ENCODE measurements at places on chromosomes 4 and X.
A peak's percentile ranks its signal among the peaks of the same experiment; 100 is the strongest.

GRCh38 chrX:41512394-41512793, 65.3 kb downstream of the NYX start:
- H3K4me1 ChIP-seq: no peaks in the 10 kb centered on the region
- peak overlapping the region; percentile 36 for H3K4me3 ChIP-seq
- no peaks in the 10 kb centered on the region for H3K27me3 ChIP-seq
- H3K27ac ChIP-seq: no peak overlapping the region
- no peak for DNase-seq

GRCh38 chr4:25347473-25347872, 29.6 kb upstream of the ANAPC4 start:
- no peaks in the 10 kb centered on the region for H3K27me3 ChIP-seq
- H3K4me1 ChIP-seq: no peaks in the 10 kb centered on the region
- H3K36me3 ChIP-seq: peaks cover 15% of the 10 kb centered on the region
- no peak for DNase-seq
- no peak overlapping the region for H3K27ac ChIP-seq

- DNase-seq: no peak
- peaks cover 4% of the 10 kb centered on the region for H3K4me1 ChIP-seq
- no peak overlapping the region for H3K4me3 ChIP-seq
- peak overlapping the region; percentile 66 for H3K27ac ChIP-seq
- H3K36me3 ChIP-seq: no peaks in the 10 kb centered on the region
Measured at GRCh38 chrX:141175786-141176185, 1.1 kb downstream of the LDOC1 start.

DNA sequence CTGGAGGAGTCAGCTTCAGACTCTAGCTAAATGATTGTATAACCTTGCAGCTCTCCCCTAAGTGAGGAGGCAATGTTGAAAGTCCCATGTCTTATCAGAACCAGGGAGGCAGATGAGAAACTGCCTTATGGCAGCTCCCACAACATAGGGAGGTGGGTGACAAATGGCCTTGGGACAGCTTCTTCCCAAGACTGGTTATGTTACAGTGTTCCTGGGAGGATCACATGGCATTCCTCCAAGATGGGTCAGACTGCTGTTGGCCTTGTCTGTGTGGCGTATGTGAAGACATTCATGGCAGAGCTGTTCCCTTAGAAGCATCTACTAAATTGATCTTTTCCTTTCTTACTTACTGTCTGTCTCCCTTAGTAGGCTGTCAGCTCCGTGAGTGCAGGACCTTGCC, 42.0 kb downstream of the HPRT1 start:
- H3K4me1 ChIP-seq: no peaks in the 10 kb centered on the region
- H3K27me3 ChIP-seq: no peaks in the 10 kb centered on the region
- peaks cover 9% of the 10 kb centered on the region for H3K36me3 ChIP-seq

GRCh38 chr4:52641854-52642563, 17.1 kb downstream of the USP46 start:
- H3K27ac ChIP-seq: no peak overlapping the region
- H3K4me1 ChIP-seq: peaks cover 34% of the 10 kb centered on the region
- no peak for DNase-seq
- no peaks in the 10 kb centered on the region for H3K27me3 ChIP-seq

DNA sequence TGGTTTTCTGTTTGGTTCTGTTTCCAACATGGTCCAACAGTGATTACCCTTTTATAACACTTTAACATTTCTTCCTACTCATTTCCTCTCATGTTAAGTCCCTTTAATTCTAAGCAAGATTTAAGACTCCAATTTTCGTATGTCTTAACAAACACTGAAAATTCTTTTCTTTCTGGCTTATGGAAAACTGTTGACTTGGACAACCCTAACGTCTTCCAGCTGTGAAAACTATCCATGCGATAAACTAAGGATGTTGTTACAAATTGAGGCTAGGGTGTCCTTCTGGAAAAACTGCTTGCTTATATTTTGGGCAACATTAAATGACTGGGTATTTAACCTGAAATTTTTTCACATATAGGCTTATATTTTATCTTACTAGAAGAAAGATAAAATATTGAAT, 33.9 kb upstream of the RTL3 start:
- no peak for DNase-seq
- no peaks in the 10 kb centered on the region for H3K4me1 ChIP-seq
- no peaks in the 10 kb centered on the region for H3K27me3 ChIP-seq
- H3K27ac ChIP-seq: no peak overlapping the region

DNA sequence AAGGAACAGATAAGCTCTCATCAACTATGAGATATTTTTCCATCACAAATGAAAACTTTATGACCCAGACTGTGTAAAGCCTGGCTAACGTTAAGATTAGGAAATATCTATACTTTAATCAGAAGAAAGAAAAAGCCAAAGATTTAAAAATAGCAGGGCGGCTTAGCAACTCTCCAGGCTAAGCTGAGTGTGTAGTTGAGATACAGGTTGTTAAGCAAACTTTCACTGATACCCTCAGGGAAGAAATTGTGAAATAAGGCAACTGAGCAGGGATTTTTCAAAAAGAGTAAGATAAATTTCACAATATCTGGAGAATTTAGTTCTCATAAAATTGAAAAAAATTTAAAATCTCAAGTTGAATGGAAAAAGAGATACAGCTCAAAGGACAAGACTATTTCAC, 382.0 kb downstream of the RAPGEF2 start:
- DNase-seq: no peak
- H3K27ac ChIP-seq: no peak overlapping the region
- H3K27me3 ChIP-seq: peaks cover 38% of the 10 kb centered on the region
- no peak overlapping the region for H3K4me3 ChIP-seq

DNA sequence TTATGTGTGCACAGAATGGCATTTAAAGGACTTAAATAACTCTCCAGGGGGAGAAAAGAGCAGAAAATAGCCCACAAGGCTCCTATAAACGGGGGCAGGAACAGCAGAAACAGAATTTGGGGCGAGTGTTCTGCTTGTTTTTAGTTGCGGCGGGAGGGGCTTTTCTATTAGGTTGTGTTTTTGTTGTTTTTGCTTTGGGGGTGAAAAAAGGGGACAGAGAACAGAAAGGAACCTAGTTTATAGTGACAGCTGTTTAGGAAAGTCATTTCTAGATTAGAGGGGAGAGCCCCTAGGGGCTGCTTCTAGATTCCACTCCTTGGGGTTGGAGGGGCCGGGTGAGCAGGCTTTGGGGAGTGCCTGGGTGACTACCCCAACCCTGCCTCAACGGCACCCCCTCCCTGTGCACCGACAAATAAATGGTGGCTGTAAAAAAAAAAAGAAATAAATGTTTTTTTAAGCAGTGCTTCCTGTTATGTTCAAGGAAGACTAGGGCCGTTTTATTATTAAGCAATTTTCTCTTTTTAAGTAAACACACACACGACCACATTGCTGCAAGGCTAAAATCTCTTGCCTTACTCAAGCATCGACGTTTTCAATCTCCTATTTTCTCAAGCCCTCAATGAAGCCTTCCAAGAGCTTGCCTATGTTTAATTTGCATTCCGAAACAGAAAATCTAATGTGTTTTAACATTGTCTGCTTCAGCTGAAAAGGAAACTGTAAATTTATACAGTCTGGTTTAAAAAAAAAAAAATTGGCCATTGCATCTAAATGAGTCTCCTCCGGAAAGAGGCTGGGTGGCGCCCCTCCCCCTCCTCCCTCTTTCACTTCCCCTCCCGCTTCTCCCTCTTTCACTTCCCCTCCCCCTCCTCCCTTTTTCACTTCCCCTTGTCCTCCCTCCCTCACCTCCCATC, 123.3 kb upstream of the TBL1X start:
- H3K27ac ChIP-seq: peak overlapping the region; percentile 90
- peaks cover 36% of the 10 kb centered on the region for H3K4me1 ChIP-seq
- peaks cover 5% of the 10 kb centered on the region for H3K36me3 ChIP-seq

GRCh38 chr4:22595684-22596083, 79.8 kb upstream of the ADGRA3 start:
- DNase-seq: no peak
- no peak overlapping the region for H3K4me3 ChIP-seq
- no peak overlapping the region for H3K27ac ChIP-seq

DNA sequence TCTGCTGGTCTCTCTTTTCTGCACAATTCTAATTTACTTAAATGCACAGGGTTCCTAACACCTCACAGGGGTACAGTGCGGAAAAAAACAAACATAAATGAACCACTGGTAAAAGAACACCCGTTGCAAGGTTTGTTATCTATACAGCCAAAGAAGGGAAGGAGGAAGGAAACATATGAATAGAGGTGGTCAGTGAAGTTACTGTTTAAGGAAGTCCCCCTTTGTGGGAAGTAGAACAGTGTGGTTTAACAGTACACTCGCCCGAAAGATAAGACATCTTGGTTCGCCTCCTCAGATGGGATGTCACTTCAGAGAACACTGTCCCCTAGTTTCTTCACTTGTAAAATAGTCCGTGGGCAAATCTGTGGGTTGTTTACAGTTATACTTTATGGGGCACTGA, 57.5 kb downstream of the TEC start:
- no peaks in the 10 kb centered on the region for H3K4me1 ChIP-seq
- H3K4me3 ChIP-seq: no peak overlapping the region
- peaks cover 9% of the 10 kb centered on the region for H3K27me3 ChIP-seq
- DNase-seq: no peak

- DNase-seq: no peak
- H3K4me1 ChIP-seq: no peaks in the 10 kb centered on the region
- H3K27me3 ChIP-seq: peaks cover 32% of the 10 kb centered on the region
Measured at GRCh38 chr4:78568640-78569305, 17.2 kb downstream of the ANXA3 start.

Measured in effector memory CD8-positive, alpha-beta T cell (primary cell).